ENCODE measurements at places on chromosomes 7 and 10.

- peak; percentile 57 for DNase-seq
These were observed 94.3 kb downstream of the PRLHR start for GRCh38 chr10:118501171-118501570.

DNA sequence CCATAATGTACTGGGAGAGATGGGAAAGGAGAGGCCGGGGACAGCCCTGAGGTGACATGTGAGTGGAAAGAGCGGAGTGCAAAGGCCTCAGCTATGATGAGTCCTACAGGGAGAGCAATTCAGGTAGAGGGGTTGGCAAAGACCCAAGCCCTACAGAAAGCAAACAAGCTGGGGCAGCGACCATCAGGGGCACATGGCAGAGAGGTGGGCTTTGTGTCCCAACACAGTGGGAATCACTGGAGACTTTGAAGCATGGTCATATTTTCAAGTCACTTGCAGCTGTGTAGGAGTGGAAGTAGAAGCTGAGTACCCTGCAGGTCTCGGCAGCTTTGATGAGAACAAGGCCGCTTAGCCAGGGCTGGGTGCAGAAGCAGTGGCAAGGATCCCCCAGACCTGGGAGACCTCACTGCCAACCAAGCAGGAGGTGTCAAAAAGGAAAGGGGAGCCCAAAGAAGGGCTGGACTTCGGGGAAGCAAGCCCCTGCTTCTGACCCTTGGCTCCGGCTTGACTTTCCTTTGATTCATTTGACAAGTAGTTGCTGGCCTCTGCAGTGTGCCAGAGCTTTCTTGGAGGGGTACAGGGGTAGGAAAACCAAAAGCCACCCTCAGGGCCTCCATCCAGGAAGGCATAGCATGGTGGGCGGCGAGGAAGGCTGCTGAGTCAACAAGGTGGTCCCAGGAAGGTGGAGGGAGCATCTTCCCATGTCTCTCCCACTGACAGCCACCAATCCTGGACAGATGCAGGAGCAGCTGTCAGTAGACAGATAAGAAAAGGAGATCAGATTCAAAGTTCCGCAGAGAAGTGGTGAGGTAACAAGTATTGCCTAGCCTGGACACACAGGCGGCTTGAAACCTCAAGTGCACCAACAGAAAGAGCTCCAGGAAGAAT lies 1.9 kb upstream of the PGAM2 start:
- no peak for DNase-seq

GRCh38 chr7:159197066-159197975 lies 52.7 kb upstream of the VIPR2 start:
- no peak for DNase-seq

DNA sequence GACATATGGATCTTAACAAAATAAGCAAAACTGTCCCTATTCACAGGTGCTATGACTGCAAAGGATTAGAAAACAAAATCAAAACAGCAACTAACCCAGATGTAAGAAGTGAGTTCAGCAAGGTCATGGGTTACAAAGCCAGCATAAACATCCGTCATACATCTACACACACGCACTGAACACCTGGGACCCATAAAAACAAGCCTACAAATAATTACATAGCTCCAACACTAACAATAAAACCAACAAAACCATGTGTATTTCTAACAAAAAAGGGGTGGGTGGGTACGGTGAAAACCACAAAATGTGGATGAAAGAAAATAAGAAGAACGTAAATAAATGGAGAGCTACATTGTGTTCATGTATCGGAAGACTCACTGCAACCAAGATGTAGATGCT lies 256.8 kb downstream of the ELFN1 start:
- no peak for DNase-seq

GRCh38 chr7:12294701-12295100 lies 83.6 kb downstream of the TMEM106B start:
- DNase-seq, result no peak

Data from GM03348 (cell line).